ENCODE measurements at places on chromosomes 11 and 22. TPM values are rescaled to one million over a fixed set of nuclear protein-coding genes. Genes with fewer than 3 reads are reported as not detected.

- no peaks in the 10 kb centered on the region for H3K36me3 ChIP-seq
- no peaks in the 10 kb centered on the region for H3K4me1 ChIP-seq
- no peaks in the 10 kb centered on the region for H3K27me3 ChIP-seq
- no peak overlapping the region for H3K4me3 ChIP-seq
- H3K27ac ChIP-seq = no peak overlapping the region
- DNase-seq = no peak
Measured at GRCh38 chr11:76638270-76639197, 32.0 kb downstream of the LRRC32 start.

GRCh38 chr22:50711446-50712340, 26.3 kb upstream of the ACR start:
- H3K36me3 ChIP-seq = no peaks in the 10 kb centered on the region
- no peak overlapping the region for H3K4me3 ChIP-seq
- H3K27me3 ChIP-seq = no peaks in the 10 kb centered on the region
- no peak for DNase-seq
- no peak overlapping the region for H3K27ac ChIP-seq
- H3K4me1 ChIP-seq = no peaks in the 10 kb centered on the region

DNA sequence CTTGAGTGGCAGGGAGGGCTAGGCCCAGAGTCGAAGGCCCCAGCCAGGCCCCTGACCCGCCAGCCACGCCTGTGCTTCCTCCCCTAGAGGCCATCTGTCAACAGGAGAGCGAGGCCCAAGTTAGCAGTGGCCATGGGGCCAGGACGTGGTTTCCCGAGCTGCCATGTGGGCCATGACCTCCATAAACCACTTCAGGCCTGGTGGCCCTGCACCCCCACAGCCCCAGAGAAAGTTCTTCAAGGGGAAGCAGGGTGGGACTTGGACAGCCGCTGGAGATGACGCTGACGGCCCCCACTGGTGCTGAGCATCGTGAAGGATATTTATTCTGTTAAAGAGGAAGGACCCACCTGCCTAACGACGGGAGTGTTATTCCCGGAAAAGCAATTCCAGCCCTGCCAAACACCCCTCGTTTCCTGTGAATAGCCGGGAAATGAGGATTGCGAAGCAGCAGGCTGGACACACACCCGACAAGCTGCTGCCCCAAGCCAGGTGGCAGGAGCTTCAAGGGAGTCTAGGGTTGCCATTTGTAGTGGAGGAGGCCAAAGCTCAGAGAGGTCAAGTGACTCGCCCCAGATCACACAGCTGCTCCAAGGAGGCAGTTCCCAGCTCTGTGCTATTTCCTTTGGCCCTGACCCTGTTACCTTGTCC, 12.8 kb downstream of the PRR5 start:
- H3K4me1 ChIP-seq = peaks cover 11% of the 10 kb centered on the region
- peaks cover 16% of the 10 kb centered on the region for H3K36me3 ChIP-seq
- no peak overlapping the region for H3K4me3 ChIP-seq
- no peaks in the 10 kb centered on the region for H3K27me3 ChIP-seq

Gene BIK
- total RNA-seq = not detected

Gene CNGA4
- not detected for total RNA-seq

Gene FDXACB1
- 0.29 TPM for total RNA-seq
